Activated naive CD8-positive, alpha-beta T cell treated with anti-CD3 and anti-CD28 coated beads, Interleukin-2, amount 50 U/mL, for 24 hours (primary cell): ENCODE measurements at places on chromosomes 6 and 20.

- DNase-seq = no peak
- no peak overlapping the region for H3K27ac ChIP-seq
- H3K4me3 ChIP-seq = no peak overlapping the region
These were observed 27.5 kb upstream of the SIRPA start for GRCh38 chr20:1867495-1868260.

GRCh38 chr20:676315-676937, 824 bp upstream of the SCRT2 start:
- no peak for DNase-seq
- H3K36me3 ChIP-seq = no peaks in the 10 kb centered on the region
- H3K27ac ChIP-seq = no peak overlapping the region

DNA sequence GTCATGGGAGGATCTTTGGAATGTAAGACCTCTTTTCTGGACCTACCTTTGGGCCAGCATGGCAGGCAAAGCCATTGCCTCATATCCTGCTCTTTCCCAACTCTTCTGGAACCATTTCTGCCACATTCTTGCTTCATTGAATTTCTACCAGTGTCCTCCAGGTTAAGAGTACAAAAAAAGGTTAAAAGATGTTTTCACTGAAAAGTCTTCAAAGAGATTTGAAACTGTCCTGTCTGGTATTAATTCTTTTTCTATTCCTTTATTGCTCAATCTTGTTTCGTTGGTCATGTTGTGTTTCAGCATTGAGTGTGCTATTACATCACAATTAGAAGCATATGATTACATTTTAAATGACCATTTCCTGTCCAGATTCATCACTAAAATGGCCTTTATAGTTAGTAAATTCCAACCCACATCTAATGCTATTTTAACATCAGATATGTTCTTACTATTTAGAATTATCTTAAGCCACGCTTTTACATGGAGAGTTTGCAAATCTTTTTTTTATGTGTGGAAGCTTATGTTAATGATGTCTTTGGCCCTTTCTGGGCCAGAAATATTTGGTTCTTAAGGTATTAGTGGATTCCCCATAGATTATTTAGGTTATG, 450.9 kb downstream of the GJA1 start:
- H3K4me1 ChIP-seq = no peaks in the 10 kb centered on the region
- DNase-seq = no peak
- H3K4me3 ChIP-seq = no peak overlapping the region
- H3K27ac ChIP-seq = no peak overlapping the region

- no peak for DNase-seq
- no peaks in the 10 kb centered on the region for H3K27me3 ChIP-seq
- H3K36me3 ChIP-seq = no peaks in the 10 kb centered on the region
- H3K4me1 ChIP-seq = no peaks in the 10 kb centered on the region
- no peak overlapping the region for H3K4me3 ChIP-seq
- H3K27ac ChIP-seq = no peak overlapping the region
These were observed 201.3 kb upstream of the BTBD3 start for GRCh38 chr20:11716239-11716944.

GRCh38 chr6:134675110-134676054, 274.5 kb downstream of the ALDH8A1 start:
- H3K36me3 ChIP-seq = no peaks in the 10 kb centered on the region
- DNase-seq = no peak
- no peak overlapping the region for H3K27ac ChIP-seq
- H3K4me3 ChIP-seq = no peak overlapping the region
- H3K27me3 ChIP-seq = no peaks in the 10 kb centered on the region
- peaks cover 8% of the 10 kb centered on the region for H3K4me1 ChIP-seq

- no peaks in the 10 kb centered on the region for H3K27me3 ChIP-seq
- no peaks in the 10 kb centered on the region for H3K4me1 ChIP-seq
- H3K4me3 ChIP-seq = no peak overlapping the region
- H3K36me3 ChIP-seq = no peaks in the 10 kb centered on the region
- no peak for DNase-seq
These were observed 307.4 kb downstream of the TRDN start for GRCh38 chr6:123329337-123329736.

DNA sequence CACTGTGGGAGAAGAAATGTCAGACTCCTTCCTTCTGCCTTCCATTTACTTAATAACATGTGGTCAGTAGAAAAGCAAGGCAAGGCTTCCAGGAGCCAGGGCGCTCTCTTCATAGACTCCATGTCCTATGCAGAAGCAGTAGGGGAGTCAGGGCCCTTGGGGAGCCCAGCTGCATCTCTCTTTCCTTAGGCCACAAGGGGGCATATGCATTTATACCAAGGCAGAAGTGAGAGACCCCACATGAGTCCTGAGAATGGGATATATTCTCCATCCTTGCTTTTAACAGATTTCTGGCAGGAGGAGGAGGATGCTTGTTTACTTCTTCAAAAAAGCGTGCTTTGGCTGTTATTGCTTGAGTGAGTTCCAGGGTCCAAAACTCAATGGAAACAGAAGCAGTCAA, 198.5 kb downstream of the HIVEP2 start:
- no peak overlapping the region for H3K4me3 ChIP-seq
- no peak overlapping the region for H3K27ac ChIP-seq
- H3K27me3 ChIP-seq = no peaks in the 10 kb centered on the region
- H3K36me3 ChIP-seq = no peaks in the 10 kb centered on the region
- DNase-seq = peak; percentile 29

DNA sequence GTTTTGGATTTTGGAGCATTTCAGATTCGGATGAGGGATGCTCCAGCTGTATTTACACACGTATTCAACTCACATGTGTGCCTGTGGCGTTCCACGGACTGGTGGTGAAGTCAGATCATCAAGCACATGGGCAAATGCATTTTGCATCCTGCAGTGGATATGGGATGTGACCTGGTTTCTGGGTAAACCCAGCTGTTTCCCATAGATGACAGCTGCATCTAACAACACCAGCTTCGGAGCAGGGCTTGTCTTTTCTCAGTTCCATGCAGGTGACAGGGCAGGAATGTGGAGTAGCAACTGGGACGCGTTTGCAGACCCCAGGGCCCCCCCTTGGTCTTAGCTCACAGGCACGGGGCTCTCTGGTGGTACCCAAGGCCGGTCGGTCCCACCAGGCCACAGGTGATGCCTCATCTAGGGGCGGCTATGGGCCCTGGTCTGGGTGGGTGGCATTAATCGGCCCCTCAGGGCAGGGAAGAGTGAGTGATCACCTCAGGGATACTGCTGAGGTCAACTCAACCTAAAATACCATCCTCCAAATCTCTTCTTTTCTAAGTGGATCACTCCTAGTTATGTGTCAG, 83.2 kb downstream of the RAMACL start:
- DNase-seq = no peak
- H3K27me3 ChIP-seq = no peaks in the 10 kb centered on the region
- H3K4me1 ChIP-seq = peaks cover 8% of the 10 kb centered on the region

- H3K4me3 ChIP-seq = no peak overlapping the region
- DNase-seq = no peak
- no peaks in the 10 kb centered on the region for H3K36me3 ChIP-seq
- no peaks in the 10 kb centered on the region for H3K4me1 ChIP-seq
- H3K27ac ChIP-seq = no peak overlapping the region
These were observed 126.7 kb upstream of the SSTR4 start for GRCh38 chr20:22908437-22908836.
